ENCODE measurements at places on chromosomes 11 and 22.

DNA sequence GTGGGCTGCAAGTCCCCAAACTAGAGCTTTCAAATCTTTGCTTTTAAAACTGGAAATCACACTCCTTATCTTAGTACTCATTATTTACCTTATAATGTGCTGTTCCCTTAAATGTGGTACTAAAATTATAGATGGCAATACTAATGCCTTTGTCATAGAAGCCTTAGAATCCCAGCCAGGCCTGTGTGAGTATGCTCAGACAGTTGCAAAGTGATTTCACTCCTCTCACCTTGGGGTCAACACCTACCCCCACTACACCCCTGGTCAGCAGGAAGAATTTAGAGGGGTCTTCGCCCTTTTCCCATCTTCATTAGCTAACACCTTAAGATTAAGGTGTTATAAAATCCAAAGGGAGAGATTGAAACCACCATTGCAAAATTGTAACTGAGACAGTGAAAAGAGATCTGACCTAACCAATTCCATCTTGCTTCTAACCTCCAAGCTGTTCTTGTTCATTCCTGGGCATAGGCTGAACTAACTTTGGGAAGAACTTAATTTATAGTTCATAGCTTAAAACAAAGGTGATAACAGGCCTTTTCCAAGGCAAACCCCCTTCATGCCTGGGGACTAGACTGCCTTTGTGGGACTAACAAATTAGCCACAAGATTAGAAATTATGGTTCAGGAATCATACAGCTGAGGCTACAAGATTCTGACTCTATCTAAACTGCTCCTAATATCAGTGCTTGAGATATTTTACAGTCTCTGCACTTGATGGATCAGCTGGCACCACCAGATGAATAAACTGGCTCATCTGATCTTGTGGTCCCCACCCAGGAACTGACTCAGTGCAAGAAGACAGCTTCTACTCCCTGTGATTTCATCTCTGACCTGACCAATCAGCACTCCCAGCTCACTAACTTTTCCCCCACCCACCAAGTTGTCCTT is 10.4 kb upstream of the MRPL17 start:
- no peak for DNase-seq

- no peak for DNase-seq
Observed at GRCh38 chr11:70845591-70846041, 406.8 kb downstream of the SHANK2 start.

- DNase-seq = no peak
Observed at GRCh38 chr11:69460540-69461257, 20.8 kb upstream of the LINC01488 start.

DNA sequence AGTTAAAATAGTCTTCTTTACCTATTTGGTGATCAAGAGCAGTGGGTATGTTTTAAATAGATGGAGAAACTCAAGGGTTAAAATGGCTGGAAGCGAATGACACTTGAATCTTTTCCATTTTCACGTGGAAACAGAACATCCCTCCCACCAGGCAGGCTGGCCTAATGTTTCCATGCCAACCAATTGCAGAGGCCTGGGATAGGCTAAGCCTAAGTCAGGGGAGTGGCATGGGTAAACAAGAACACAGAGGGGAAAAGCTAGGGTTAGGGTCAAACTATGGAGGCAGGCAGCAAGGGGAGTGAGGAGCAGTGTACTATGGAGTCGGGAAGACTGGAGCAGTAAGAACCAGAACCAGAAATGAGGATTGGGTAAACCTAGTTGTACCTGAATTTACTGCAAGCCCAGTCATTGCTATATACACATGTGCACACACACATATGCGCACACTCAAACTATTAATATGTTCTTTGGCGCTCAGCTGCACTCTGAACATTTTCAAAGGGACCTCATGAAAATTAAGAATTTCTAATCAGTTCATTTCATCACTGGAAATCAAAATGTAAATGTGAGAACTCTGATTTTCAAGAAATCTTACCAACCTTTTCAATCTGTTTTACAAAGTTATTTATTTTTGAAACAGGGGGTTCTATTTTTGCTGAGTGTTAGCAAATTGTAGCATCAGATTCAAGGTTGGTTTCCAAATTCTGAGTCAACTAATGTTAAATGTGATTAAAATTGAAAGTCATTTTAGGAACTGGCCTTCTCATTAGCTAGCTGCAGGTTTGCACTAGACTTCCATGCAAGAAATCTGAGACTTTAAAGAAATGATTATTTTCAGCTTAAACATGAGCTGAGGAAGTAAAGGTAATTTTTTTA is 327.0 kb upstream of the CCDC90B start:
- peak; percentile 69 for DNase-seq

- DNase-seq = no peak
Observed at GRCh38 chr22:49721211-49721763, 106.4 kb downstream of the BRD1 start.

GRCh38 chr22:40412441-40412840 is 42.0 kb downstream of the SGSM3 start:
- peak; percentile 84 for DNase-seq

DNA sequence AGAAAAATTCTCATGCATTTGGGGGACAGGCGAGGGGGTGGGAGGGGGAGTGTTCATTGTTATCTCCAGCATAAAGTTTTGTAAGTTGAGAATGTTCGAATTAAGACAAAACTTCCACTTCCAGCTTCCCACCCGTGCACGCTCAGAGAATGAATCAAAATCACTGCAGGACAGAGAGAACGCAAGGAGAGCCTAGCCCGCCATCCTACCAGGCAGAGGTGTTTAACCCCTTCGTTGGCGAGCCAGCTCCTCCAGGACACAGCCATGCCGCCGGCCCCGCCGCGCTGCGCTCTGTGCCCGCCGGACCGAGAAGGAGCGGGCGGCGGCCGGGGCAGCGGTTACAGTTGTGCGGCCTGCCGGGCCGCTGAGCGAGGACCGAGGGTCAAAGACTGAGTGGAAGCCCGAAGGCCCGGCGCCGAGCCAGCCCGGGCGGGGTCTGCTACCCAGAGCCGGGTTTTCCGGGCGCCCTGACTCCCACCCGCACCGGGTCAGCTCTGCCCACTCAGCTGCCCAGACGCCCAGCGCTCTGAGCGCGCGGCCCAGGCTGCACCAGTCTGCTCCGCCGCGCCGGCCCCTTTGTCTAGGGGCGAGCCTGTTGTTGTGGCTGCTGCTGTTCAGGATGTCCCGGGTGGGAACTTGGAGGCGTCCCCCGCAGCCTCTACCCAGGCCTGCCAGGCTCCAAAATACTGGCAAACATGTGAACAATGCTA is at the start of gene NOX4:
Gene NOX4, minus strand, starts transcription at position 395 of the 710 bp plus-strand sequence. Its CDS starts 129 bp downstream, at position 266.
- no peak for DNase-seq

GRCh38 chr11:126313826-126314225 is 10.0 kb downstream of the DCPS start:
- DNase-seq = peak; percentile 54

DNA sequence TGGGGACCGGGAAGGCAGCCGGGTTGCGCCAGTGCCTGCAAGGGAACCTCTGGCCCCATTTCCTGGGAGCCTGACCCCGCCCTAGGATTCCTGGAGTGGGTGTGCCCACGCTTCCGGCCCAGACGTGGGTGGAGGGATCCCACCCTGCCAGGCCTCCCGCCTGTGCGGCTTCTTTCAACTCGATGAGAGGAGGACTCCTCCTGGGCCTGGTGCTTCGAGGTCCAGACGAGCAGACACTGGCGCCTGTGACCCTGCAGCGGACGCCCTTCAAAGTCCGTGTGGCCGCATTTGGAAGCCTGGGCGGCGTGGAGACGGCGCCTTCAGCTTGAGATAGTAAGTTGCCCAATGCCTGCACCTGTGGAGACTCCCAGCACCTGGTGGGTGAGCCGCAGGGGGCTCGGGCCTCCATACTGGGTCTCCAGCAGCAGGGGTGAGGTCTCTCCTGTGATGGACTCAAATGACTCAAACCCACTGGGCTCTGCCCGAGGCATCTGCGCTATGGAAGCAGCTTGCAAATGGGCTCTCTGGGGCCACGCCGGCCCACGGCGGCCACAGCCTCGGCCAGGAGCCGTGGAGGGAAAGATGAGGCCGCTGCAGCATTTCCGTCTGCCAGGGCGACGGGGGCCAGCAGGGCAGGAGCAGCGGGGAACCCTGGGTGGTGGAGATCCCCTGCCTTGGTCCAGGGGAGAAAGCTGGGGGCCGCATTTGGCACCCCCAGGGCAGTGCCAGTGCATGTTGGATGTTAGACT is 64.3 kb upstream of the PPARA start:
- DNase-seq = no peak

GRCh38 chr11:68704887-68705286 is 20.5 kb downstream of the GAL start:
- no peak for DNase-seq

- DNase-seq = no peak
Observed at GRCh38 chr11:1862588-1863351, 9.9 kb downstream of the LSP1 start.

- DNase-seq = no peak
Observed at GRCh38 chr11:118144301-118145268, 8.0 kb downstream of the SCN4B start.

DNA sequence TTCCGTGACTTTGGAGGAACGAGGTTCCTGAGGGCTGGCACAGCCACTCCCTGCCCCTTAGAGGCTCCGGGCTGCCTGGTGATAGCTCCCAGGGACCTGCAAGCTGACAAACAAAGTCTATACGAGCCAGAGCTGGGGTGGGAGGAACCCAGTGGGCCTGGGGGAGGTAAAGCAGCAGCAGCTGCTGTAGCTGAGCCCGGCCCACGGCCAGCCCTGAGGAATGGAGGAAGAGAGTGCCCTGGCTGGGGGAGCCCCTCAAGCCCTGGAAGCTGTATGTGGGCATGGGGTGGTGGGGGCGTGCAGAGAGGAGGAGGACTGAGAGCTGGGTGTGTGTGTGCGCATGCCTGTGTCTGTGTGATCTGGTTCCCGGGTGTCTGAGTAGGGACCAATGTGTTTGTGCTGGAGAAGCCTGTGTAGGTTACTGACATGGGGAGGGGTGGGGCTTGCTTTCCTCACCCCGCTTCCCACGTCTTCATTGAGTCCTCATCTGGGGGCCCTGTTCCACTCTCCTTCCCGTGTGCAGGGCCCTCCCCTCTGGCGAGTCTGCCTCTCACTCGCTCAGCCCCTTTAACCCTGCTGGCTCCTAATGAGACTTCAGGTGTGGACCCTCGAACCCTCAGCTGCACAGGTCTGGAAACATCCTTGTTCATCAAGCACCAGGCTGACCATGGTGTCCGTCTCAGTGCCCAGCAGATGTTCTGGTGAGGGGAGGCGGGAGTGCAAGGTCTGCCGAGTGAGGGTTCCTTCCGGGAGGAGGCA is 10.8 kb downstream of the ST3GAL4 start:
- DNase-seq = no peak

DNA sequence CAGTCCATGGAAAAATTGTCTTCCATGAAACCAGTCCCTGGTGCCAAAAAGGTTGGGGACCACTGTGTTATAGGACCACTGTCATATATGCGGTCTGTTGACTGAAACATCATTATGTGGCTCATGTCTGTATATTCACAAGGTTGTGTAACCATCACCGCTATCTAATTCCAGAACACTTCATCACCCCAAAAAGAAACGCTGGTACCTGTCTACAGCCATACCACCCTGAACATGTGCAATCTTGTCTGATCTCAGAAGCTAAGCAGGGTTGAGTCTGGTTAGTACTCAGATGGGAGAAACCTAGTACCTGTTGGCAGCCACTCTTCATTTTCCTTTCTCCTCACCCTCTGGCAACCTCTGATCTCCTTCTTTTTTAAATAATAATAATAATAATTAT is 12.9 kb upstream of the PIK3IP1 start:
- DNase-seq = no peak

- no peak for DNase-seq
Observed at GRCh38 chr11:64996710-64997380, at the start of gene BATF2. BATF2 (minus strand) TSS chr11:64996971; CDS start chr11:64996914, 57 bp downstream.

GRCh38 chr11:69286374-69287371 is 7.3 kb upstream of the MYEOV start:
- no peak for DNase-seq

DNA sequence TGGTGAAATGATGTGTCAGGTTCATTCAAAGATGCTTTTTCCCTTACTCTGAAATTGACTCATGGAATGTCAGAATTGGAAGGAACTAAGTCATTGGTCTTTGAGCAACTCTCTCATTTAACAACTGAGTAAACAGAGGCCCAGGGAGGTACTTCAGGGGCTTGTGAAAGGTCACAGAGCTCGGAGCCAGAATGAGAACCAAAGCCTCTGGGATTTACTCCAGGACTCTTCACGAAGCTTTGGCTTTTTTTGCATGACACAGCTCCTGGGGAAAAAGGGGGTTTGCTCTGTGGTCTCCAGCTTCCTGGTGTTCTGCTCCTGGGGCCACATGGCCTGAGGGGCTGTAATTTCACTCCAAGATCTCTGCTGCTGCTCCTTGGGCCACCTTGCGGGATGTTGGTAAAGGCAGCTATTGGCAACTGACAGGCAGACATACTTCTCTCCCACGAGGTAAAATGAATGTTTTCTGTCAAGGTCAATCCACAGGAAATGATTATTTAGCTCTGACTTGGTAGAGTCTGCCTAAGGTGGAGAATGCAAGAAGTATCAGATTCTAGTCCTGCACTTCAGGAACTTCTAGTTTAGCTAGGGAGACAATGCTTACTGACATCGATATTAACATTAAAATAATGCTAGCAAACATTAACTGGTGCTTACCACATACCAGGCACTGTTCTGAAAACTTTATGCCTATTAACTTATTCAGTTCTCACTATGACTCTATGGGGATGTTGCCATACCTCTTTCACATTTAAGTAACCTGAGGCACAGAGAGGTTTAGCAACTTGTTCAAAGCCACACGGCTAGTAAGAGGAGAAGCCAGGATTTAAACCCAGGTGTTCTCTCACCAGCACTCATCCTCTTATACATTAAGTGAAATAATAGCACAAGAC is 16.1 kb downstream of the PKNOX2 start:
- DNase-seq = no peak

DNA sequence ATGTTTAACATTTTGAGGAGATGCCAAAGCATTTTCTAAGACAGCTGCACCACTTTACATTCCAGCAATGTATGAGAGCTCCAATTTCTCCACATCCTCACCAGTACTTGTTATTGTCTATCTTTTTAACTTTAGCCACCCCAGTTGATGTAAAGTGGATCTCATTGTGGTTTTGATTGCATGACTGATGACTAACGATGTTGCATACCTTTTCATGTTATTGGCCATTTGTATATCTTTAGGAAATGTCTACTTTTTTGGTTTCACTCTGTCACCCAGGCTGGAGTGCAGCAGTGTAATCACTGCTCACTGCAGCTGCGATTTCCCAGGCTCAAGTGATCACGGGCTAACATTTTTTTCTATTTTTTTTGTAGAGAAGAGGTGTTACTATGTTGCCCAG is 8.9 kb downstream of the TTC28 start:
- DNase-seq = no peak

- no peak for DNase-seq
Observed at GRCh38 chr11:29713831-29714320, 303.0 kb downstream of the KCNA4 start.
